NCI-H2081 treated with DMSO at 0.1 percent for 48 hours (cell line): ENCODE measurements at places on chromosomes 6 and 20.

GRCh38 chr20:32495217-32495565 lies 89.9 kb downstream of the NOL4L start:
- no peak for DNase-seq

GRCh38 chr6:34648806-34649205 lies 47.8 kb downstream of the ILRUN start:
- no peak for DNase-seq

- DNase-seq, result no peak
Measured at GRCh38 chr6:39887692-39888450, 46.4 kb downstream of the MOCS1 start.

GRCh38 chr6:169473663-169474062 lies 220.0 kb upstream of the THBS2 start:
- no peak for DNase-seq

GRCh38 chr6:40521496-40521895 lies 65.7 kb downstream of the LRFN2 start:
- no peak for DNase-seq

DNA sequence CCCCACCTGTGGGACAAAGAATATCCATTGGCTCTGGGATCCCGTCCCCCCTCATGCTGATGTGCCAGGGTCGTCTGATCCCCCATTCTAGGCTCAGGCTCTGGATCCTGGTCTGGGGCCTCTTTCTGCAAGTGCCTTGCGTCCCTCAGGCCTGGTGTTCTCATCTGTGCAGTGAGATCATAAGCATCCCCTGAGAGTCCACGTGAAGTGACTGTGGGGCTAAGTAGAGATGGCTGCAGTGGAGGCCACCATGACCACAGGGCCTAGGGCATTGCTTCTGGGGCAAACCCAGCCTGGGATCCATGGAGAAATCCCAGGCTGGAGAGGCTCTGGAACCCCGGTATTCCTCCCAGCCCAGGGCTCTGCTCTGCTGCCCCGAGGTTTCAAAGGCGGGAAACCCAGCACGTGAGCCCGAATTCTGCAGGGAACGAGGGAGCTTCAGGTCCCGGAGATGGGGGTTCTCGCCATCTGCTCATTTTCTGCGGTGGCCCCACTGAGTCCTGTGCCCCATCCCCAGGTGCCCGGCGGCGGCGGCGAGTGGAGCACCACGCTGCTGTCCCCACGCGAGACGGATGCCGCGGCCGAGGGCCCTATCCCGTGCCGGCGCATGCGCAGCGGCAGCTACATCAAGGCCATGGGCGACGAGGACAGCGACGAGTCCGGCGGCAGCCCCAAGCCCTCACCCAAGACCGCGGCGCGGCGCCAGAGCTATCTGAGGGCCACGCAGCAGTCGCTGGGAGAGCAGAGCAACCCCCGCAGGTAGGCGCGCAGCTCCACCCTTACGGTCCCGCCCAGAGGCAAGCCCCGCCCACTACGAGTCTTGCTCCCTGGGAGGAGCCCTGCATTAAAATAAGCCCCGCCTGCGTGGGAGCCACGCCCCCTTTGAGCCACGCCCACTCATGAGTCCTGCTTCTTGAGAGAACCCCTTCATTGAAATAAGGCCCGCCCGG lies 105.5 kb upstream of the MYL9 start:
- peak; percentile 51 for DNase-seq

DNA sequence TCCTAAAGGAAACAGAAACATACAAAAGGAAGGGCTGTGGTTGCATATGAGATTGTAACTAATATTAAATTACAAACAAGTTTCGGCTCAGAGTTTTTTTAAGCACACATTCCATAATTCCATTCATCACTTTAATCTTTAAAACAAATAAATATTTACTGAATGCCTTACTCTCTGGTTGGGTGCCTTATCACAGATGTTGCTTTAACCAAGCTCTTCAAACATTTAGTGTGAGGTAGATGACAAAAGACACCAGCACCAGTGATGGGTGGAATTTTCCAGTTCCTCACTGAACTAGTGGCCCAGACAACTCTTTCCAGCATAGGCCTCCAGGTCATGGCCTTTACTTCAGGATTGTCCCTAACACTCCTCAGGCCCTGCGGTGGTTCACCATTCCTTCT lies 58.7 kb downstream of the ARHGAP18 start:
- no peak for DNase-seq

DNA sequence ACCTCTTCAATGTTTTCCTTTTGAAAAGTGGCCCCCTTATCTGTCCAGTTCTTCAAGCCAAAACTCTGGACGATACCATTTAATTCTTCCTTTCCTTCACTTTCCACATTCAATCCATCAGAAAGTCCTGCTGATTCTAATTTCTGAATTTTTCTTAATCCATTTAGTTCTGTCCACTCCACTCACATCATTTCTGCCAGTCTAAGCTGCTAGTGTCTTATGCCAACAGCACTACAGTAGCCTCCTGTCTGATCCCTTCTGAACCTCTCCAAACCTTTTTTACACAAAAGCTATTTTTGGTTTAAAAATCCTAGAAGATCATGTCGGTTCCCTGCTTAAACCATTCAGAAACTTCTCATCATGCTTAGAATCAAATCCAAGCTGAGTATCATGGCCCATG lies 24.5 kb upstream of the SNAP25 start:
- DNase-seq, result no peak

- DNase-seq, result no peak
Measured at GRCh38 chr6:11413728-11414127, 123.8 kb upstream of the TMEM170B start.

- DNase-seq, result no peak
Measured at GRCh38 chr6:2549834-2550233, 200.9 kb downstream of the MYLK4 start.

- no peak for DNase-seq
Measured at GRCh38 chr6:2792330-2793110, 27.3 kb downstream of the WRNIP1 start.

- DNase-seq, result no peak
Measured at GRCh38 chr6:47064274-47064673, 22.1 kb upstream of the ADGRF1 start.
